ENCODE measurements at places on chromosomes 2 and 18.

GRCh38 chr2:61978522-61978921 lies 73.0 kb downstream of the COMMD1 start:
- DNase-seq, result no peak

GRCh38 chr2:127410871-127411652 lies 7.2 kb upstream of the PROC start:
- no peak for DNase-seq

- no peak for DNase-seq
Observed at GRCh38 chr2:128345436-128346165, 26.9 kb upstream of the HS6ST1 start.

GRCh38 chr2:24164416-24164973 lies 10.4 kb upstream of the FAM228A start:
- DNase-seq, result peak; percentile 6

DNA sequence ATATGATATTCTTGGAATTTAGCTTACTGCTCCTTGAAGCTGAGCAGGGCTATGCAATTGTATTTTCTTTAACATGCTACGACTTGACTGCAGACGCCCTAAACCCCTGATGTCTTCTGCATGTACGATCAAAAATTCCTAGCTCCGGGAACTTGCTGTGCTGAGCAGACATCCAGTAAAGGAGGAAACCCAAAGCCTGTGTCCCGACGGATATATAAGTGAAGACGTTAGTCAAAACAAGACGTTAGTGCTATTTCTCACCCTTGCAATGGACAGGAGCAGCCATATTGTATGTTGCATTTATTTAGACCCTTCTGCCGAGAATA lies 51.5 kb downstream of the SETBP1 start:
- no peak for DNase-seq
